ENCODE measurements at places on chromosomes 1 and 21.
A peak's percentile ranks its signal among the peaks of the same experiment; 100 is the strongest.

DNA sequence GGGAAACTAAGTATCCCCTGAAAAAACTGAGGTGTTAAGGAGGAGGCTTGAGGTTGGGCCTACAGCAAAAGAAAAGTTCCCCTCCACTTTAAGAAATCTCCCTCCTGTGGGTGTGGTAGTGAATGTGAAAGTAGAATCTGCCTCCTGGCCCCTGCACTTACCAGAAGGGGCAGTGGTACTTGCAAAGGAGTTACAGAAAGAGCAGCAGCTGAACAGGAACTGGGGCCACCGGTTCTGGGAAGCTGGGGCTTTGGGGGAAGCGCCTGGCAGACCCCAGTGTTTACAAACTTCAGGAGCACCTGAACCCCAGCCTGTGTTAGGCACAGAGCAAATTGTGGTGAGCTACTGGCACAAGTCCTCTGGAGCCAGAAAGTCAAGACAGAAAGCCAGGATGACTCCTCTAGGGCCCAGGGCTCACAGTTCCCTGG lies 250.2 kb upstream of the FGGY start:
- DNase-seq: no peak

GRCh38 chr1:195434566-195435203 lies 1173.6 kb downstream of the KCNT2 start:
- no peak for DNase-seq

- DNase-seq: peak; percentile 88
These were observed 60.1 kb upstream of the NEK2 start for GRCh38 chr1:211735208-211736170.

DNA sequence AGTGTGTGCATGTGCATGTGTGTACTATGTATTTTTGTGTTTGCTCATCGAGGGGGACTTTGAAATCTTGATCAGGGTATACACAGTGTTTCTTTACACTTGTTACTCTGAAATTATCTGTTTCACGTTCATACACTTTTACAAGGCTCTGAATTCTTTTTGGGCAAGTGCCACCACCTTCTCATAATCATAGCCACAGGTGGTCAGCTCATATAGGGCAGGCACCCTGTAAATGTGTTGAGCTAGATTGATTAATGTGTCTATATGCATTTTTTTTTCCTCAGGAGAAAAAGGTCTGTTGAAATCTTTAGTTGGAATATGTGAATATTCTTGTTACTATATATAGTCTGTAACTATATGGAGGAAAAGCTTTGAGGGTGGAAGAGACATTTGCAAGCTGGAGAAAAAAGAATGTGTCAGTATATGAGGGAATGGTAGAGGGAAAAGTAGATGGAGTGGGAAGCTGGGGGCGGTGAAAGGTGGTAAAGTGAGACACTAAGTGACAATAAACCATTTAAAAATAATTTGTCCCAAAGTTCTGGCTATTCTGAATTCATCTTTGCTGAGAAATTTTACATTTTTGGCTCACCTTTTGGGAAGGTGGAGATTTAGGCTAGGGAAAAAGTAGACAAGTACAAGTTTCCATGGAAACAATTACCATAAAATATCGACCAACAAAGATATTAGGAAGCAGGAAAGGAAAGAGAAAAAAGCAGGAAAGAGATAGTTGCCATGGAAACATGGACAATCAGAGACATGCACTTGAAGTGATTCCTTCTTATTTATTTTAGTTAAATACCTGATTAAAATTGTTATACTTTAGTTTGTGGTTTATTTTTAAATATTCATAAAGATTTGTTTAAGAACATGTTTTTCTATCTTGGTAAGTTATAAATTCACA lies 277.5 kb downstream of the PDE4B start:
- no peak for DNase-seq

GRCh38 chr1:223845810-223846682 lies at the start of gene TP53BP2:
Gene TP53BP2, minus strand, starts transcription at chr1:223845947. Its CDS starts 267 bp downstream, at chr1:223845680.
- peak; percentile 81 for DNase-seq

DNA sequence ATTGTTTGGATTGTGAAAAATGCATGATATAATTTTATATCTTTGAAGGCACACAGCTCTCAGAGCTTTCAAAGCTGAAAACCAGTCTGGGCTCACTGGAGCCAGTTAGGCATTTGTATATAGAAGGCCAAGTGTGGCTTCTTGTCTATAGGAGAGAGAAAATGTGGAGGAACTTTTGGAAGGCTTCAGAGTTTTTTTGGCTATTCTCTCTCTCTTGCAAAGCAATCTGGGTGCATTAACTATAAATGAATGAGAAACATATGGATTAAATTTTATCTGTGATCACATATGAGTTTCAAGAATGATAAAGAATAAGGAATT lies 216.7 kb upstream of the HOOK1 start:
- DNase-seq: no peak
